ENCODE measurements at places on chromosomes 1 and 21.

- DNase-seq, result no peak
Measured at GRCh38 chr1:213329406-213330008, 278.5 kb downstream of the RPS6KC1 start.

DNA sequence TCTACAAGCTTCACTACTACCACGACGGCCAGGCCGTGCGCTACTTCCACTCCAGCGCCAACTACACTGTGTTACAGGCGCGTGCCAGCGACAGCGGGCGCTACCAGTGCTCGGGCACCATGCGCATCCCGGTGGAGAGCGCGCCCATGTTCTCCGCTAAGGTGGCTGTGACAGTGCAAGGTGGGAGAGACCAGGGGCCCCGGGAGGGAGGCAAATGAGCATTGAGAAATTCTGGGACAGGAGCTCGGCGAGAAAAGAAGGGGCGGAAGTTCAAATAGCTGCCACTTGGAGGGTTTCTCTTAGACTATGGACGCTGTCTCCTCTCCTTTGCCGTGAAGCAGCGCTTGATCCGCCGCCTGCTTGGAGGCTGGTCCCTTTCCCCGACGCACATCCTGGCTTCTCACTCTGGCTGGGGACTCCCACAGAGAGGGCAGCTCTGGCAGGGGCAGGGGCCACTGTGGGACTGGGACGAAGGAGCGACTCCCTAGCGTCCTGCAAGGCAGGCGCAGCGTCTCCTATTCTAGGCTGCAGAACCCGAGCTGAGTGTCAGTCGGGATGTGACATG is 4.6 kb downstream of the FCRLB start:
- DNase-seq, result peak; percentile 55

- DNase-seq, result peak; percentile 83
Measured at GRCh38 chr1:153945131-153945794, 1.3 kb downstream of the DENND4B start.

DNA sequence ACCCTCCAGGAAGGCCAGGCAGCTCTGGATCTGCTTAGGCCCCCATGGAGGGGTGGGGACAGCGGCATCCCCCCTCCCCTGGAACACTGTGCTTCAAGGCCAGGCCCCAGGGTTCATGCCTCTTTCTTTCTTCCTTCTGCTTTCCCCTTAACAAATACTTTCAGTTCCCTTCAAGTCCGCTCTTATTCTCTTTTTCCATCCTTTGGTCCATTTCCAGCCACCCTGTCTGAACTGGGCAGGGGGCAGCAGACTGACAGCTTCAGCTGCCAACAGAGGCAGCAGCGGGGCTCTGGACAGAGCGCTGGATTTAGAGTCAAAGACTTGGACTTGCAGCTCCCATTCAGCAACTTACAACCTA is 1.1 kb upstream of the CD244 start:
- no peak for DNase-seq

DNA sequence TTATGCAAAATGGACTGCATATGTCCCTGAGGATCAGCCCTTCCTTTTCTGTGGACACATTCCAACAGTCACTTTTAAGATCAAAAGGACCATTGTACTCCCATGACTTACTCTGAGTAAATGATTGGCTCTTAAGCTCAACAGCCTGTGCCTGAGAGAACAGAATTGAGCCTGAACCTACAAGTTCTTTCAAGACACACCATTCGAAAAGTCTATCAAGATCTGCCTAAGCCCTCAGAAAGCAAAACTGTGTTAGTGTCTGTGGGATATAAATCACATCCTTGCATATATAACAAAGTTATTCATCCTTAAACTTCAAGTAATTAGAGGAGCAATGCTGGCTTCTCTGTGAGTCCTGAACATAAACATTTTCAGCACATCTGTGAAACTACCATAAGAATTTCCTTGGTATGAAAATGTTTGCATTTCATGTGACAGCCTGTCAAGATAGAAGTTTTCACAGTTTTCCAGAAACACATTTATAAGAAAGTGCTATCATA is 41.6 kb downstream of the PCNX2 start:
- no peak for DNase-seq

- no peak for DNase-seq
Measured at GRCh38 chr1:4964634-4965345, 310.4 kb downstream of the AJAP1 start.

GRCh38 chr21:31141389-31142000 is 103.2 kb upstream of the KRTAP19-8 start:
- no peak for DNase-seq

GRCh38 chr1:192901500-192901899 is 92.7 kb downstream of the RGS2 start:
- no peak for DNase-seq

DNA sequence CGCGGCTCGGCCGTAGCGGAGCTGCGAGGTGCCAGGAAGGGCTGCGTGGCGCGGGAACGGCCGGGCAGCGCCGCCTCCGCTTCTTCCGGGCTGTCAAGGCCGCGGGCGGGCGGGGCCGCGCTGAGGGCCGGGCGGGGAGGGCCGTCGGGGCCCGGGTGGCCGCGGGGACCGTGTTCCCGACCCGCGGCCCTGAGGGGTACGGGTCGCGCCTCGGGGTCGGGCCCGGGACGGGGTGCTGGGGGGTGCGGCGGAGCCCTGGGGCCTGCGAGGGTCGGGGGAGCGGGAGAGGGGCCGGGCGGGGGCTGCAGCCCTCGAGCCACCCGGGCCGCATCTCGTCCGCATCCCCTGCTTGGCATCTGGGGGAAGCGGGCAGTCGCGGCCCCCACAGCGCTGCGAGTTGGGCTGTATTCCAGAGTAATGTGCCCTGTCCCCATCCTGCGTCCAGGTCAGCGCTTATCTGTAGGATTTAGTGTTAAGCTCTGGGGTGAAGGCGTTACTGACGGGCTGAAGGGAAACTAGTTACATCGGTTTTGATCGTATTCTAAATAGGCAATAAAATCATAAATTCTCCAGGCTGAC is 379 bp downstream of the RER1 start:
- DNase-seq, result no peak

DNA sequence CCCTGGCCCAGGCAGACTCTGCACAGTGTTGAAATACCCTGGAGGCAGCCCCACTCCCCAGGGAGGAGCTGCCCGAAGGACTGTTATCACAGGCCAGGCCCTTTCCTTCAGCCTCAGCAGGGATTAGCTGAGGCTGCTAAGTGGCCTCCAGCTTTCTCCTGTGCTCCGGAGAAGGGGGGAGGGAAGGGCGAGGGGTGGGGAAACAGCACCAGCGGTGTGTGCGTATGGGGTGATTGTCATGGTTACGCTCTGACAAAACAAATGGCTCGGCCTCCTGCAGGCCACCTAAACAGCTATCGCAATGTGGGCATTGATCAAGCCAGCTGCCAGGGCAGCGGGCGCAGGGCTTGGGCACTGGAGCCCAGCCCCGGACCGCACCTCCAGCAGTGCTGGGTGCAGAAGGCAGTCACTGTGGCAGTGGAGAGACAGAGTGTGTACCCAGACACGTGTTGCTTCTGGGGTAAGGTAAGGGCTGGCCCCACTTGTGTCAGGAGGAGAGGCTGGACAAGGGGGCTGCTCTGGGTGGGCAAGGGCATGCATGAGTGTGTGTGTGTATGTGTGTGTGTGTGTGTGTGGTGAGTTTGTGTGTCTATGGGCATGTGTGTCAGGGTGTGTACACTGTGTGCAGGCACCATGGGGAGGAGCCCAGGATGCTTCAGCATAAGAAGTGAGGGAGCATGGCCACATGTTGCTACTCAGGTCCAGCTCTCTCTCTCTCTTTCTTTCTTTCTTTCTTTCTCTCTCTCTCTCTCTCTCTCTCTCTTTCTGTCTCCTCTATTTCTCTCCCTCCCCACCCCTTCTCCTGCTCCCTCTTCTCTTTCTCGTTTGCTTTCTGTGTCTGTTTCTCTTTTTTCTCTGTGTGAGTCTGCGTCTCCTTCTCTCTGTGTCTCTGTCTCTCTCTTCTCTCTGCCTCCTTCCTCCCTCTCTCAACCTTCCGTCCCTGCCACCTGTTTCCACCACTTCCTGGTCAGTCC is at the start of gene VWA5B1:
TSS of gene VWA5B1 (plus strand) at position 252 of the 974 bp plus-strand sequence. CDS start 19,727 bp downstream, outside the sequence.
- no peak for DNase-seq

DNA sequence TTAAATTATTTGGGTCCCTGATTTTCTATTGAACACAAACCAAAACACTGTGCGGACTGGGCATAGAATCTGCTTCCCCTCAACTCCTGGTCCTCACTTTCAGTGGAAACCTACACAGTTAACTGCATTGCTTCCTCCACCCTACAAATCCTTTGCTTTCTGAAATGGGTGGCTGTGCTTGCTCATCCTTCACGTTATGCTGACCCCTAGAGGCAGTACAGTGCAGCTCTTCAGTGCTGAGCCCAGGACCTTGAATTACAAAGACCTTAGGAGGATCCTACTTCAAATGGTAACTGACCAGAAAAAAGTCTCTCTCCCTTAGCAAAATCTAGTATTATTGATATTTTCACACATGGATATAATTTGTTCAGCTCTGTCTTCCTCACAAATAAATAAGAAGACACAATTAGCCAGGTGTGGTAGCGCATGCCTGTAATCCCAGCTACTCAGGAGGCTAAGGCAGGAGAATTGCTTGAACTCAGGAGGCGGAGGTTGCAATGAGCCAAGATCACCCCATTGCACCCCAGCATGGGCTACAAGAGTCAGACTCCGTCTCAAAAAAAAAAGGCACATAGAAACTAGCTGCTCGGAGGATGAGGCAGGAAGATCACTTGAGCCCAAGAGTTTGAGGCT is 63.4 kb upstream of the L1TD1 start:
- DNase-seq, result no peak

All from stimulated activated CD8-positive, alpha-beta memory T cell treated with anti-CD3 and anti-CD28 coated beads, Interleukin-4, amount 100 ng/mL, for 48 hours (primary cell).